ENCODE measurements at places on chromosomes 2 and 18.

GRCh38 chr2:241857041-241857541 is 1.6 kb downstream of the PDCD1 start:
- DNase-seq, result no peak

- DNase-seq, result no peak
Observed at GRCh38 chr18:73881396-73881917, 266.2 kb downstream of the FBXO15 start.

DNA sequence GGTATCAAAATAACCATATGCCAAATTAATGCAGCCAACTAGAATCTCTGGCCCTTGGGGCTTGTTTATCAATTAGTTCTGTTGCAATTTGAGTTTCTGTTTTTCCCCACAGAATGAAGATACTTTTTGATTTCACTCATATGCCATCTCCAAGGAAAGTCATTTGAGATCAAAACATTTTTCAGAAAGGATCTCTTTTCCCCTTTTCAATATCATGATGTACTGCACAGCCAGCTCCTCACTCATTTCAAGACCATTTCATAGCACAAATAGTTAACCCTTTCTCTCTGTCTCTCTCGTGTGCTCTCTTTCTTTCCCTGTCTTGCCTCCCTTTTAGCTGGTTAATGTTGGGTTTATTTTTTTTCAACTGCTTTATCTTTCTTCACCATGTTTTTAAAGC is 387.3 kb downstream of the STK39 start:
- DNase-seq, result no peak

- no peak for DNase-seq
Observed at GRCh38 chr2:95113464-95113863, 8.1 kb downstream of the MRPS5 start.

DNA sequence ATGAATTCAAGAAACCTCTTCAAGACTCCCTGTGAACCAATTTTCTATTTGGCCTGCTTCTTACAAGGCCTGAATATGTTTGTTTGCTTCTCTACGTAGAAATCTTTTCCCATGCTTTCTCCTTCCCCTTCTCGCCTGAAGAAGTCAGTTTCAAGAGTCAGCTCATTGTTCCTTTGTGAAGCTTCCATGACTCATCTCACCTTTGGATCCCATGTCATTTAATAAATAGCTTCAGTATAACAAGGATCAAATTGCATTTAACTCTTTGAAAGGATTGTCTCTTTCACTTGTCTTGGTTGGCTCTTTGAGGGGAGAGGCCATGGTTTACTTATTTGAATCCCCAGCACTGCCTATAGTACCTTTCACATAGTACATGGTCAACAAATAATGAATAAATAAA is 28.4 kb downstream of the CPS1 start:
- DNase-seq, result no peak

DNA sequence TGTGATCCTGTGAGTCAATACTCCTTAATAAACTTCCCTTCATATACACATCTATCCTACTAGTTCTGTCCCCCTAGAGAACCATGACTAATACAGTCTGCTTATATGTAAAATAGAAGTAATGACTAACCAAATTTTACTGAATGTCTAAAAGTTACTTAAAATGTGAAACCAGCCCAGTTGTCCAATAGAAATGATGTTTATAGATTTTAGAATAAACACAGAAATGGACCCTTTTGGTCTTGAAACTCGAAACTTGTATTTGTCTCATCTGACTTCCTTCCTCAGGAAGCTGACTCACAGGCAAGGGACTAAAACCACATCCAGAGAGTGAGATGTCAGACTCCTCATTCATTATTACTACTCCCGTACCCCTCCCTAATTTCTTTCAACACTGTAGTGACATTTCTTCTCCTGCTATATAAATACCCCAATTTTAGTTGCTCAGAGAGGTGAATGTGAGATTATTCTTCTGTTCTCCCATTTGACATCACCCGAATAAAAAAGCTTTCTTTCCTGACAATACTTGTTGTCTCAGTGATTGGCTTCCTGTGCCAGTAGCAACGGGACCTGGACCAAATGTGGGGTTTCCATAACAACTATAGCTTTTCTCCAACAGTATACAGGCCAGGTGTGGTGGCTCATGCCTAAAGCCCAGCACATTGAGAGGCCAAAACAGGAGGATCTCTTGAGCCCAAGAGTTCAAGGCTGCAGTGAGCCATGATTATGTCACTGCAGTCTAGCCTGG is 486.0 kb downstream of the ERBB4 start:
- no peak for DNase-seq

GRCh38 chr18:75837316-75837715 is 409.8 kb upstream of the SMIM21 start:
- DNase-seq, result no peak

GRCh38 chr2:68766376-68766845 is 31.8 kb downstream of the ARHGAP25 start:
- peak; percentile 63 for DNase-seq

GRCh38 chr2:1702186-1702565 is 42.1 kb downstream of the PXDN start:
- no peak for DNase-seq

DNA sequence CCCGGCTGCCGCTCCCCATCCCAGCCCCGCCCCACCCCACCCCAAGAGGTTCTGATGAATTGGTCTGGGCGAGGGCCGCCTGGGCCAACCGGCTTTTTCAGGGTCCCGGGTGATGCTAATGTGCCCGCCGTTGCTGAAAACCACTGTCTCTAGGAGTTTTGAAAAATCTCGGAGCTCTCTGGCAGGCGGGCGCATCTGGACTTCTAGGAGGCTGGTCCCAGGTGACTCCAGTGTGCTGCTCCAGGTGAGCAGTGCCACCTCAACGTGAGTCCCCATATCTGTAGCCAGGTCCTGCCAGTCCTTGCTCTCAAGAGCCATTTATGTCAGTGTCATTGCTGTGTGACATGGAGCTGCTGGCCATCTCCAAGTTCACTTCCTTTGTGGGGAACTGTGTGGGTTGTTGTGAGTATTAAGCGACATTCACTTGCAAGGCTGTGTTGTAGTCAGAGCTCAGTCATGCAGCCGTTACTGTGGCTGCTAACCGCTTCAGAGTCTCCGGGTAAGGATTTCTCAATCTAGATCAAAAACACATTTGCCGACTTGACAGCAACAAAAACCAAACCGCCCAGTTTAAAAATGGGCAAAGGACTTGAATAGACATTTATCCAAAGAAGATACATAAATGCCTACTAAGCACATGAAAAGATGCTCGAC is at the start of gene RFX8:
Gene RFX8, minus strand, starts transcription at position 382 of the 654 bp plus-strand sequence. CDS start 8,264 bp downstream, outside the sequence.
- peak; percentile 9 for DNase-seq

- DNase-seq, result no peak
Observed at GRCh38 chr18:79606621-79607331, 72.8 kb upstream of the CTDP1 start.

DNA sequence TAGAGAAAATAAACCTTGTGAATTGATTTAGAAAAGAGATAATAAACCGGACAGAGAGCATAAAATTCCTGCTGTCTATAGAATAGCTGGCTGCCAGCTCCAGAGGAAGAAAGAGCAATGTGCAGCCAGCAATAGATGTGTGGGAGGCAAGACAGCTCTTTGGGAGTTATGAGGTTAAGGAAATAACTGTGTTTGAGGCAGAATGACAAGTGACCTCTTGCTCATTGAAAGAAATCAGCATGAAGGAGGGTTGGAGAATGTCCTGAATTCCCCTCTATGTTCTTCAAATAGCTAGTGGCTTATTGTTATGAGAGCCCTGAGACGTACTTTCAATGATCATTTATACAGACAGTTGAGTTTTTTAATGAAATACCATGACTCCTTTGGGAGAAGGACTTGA is 1009.9 kb upstream of the NXPH2 start:
- no peak for DNase-seq

DNA sequence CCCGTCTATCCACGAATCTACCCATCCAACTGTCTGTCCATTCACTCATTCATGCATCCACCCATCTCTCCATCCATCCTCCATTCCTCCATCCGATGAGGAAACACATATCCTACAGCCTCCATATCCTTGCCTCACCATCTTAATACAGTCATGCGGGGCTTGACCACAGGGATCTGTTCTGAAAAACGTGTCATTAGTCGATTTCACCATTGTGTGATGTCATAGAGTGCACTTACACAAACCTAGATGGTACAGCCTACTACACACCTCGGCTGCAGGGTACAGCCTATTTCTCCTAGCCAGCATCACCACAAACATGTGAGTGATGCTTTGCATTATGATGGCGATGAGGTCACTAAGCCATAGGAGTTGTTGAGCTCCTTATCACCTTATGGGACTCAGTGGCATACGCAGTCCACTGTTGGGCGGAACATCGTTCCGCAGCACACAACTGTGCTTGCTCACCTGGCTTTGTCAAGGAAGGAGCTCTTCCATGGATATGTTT is 1.9 kb upstream of the NT5DC4 start:
- DNase-seq, result no peak

- DNase-seq, result no peak
Observed at GRCh38 chr2:238294393-238295143, 6.2 kb upstream of the PER2 start.

Measured in activated T-helper 1 cell treated with Interleukin-2 at 50 U/mL for 16 hours (primary cell).